Right lobe of liver (tissue), 6 donors: ENCODE measurements at places on chromosomes 16 and 17.

- DNase-seq, result peak; percentile 27
Measured at GRCh38 chr16:24309258-24310142, 53.4 kb downstream of the CACNG3 start.

GRCh38 chr16:53297477-53297876, 136.8 kb upstream of the RBL2 start:
- no peak for DNase-seq

- no peak for DNase-seq
Measured at GRCh38 chr17:46951706-46952105, 27.3 kb downstream of the RPRML start.

DNA sequence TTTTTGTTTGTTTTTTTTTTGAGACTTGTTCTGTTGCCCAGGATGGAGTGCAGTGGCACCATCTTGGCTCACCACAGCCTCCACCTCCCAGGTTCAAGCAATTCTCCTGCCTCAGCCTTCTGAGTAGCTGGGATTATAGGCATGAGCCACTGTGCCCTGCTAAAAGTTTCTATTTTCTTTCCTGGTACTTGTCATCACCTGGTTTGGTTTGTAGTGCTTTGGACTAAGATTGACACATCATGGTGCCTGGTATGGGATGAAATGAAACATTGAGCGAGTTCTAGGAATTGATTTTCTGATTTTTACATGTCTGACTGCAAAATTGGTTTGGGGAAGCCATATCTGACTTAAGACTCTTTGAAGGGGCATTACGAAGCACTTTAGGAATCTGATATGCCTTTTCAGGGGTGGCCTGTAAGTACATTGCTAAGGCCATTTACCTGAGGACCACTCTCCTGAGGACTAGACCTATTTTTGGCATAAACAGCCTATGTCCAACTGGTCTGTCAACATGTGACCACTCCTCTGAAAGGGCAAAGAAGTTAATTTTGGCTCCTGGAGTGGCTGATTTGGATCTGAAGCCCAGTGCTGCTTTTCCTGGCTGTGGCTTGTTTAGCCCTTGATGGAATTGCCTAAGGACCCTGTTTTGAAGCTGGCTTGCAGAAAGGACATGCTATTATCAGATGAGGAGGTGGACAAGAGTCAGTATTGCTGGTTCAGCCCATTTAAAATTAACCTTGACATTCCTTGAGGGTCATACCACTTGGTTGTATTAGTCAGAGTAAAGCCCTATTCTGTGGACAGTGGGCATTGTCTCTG, 18.4 kb upstream of the TBKBP1 start:
- no peak for DNase-seq

GRCh38 chr17:72308744-72309385, 188.0 kb downstream of the SOX9 start:
- DNase-seq, result no peak

- DNase-seq, result no peak
Measured at GRCh38 chr16:61421111-61421510, 615.1 kb downstream of the CDH8 start.

GRCh38 chr16:9681508-9681907, 500.7 kb downstream of the GRIN2A start:
- no peak for DNase-seq

DNA sequence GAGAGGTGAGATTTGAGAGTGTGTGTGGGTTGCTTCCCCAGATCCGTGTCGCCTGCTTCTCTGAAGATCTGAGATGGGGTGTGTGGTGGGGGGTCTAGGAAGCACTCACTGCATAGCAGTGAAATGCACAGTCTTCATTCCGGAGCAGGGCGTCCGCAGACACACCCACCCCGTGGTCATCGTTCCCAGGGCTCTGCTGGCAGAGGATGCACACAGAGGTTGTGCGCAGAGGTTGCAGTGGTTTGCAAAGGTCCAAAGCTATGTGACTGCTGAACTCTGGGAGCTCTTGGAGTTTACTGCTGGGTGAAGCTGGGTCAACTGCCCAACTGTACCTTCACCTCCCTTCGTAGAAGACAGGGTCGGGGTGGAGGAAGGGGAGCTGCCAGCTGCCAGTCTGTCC, 135.3 kb downstream of the SNX29 start:
- no peak for DNase-seq

GRCh38 chr17:45405250-45406086, 27.2 kb downstream of the ARHGAP27 start:
- DNase-seq, result peak; percentile 19

DNA sequence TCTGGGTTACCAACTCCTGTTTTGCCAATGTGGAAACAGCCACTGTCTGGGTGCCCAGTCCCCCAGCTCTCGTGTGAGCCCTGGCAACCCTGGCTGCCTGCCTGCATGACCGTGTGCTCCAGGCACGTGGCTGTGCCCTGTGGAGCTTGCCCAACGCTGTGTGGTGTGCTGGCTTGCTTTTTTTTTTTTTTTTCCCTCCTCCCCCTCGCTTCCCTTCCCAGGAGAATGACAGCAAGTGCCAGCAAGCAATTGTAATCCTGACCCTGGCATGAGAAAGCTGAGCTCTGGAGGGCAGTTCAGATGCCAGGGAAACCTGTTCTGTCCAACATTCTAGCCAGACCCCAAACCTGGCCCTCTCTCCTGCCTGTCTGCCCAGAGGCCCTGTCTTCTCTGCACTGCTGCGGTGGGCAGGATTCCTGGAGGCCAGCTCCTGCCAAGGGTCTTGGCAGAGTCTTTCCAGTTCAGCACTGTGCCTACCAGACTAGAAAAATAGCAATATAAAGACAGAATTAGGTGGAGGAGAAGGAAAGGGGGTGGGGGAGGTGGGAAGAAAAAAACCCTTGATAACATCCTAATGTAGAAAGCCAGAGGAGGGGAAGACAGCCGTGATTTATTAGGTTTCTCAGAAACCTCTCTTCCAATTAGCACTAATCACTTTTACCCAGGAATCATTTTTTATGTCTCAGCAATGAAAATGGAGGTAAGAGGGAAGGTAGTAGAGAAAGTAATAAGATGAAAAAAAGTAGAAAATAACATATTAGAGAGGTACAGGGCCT, 9.0 kb downstream of the HLF start:
- DNase-seq, result peak; percentile 94

GRCh38 chr17:48021934-48022333, 15.7 kb downstream of the COPZ2 start:
- DNase-seq, result peak; percentile 19

GRCh38 chr17:43371227-43371821, 27.5 kb upstream of the ARL4D start:
- DNase-seq, result no peak

GRCh38 chr16:24054741-24055491, 201.2 kb upstream of the CACNG3 start:
- no peak for DNase-seq

GRCh38 chr16:69568676-69569075, 2.9 kb downstream of the NFAT5 start:
- DNase-seq, result no peak

DNA sequence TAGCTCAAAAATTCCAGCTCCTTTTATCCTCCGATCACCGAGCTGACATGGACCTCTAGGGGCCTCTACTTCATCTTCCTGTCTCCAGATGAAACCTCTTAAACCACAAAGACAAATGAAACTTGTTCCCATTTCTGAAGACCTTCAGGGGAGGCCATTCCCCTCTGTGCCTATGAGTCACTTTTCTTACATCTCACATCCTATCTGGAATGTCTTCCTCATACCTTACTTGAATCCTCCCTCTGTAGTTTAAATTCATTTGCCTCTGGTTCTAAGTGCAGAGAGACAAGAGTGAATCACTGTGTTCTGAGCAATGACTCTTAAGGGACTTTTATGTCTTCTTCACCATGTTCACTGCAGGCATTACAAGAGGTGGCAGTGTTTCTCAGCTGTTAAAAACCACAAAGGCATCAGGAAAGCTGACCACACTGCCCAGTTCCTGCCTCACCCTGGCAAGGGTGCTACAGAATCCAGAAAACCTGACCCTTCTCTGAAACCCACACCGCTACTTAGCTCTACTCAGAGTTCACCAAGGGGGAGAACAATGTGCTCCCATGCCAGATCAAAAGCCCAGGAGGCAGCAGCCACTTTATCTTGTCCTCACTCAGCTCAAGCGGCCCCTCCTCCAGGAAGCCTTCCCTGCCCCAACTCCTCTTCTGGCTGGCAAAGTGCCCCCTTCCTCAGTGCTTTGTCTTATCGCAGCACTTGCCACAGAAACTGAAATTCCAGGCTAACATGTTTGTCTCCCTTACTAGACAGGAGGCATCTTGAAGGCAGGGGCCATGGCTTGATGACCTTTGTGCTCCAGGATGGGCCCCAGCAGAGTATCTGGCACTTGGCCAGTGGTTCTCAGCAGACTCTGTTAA, 6.4 kb downstream of the CUEDC1 start:
- no peak for DNase-seq

DNA sequence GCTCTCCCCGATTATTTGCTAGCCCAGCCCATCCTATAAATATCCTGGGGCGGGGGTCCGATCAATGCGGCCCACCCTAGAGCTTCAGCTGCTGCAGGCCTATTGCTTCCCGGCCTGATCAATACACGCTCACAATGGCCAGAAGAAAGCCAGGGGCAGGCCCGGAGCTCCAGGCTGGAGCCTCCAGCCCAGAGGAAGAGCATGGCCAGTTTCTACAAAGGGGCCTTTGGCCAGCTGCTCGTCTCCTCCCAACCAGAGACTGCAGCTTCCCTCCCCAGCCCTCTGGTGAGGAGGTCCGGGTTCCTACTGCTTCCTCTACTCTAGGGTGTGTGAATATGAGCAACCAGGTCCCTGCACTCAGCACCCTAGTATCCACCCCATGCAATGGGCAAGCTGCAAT, 36.7 kb downstream of the SALL1 start:
- no peak for DNase-seq

DNA sequence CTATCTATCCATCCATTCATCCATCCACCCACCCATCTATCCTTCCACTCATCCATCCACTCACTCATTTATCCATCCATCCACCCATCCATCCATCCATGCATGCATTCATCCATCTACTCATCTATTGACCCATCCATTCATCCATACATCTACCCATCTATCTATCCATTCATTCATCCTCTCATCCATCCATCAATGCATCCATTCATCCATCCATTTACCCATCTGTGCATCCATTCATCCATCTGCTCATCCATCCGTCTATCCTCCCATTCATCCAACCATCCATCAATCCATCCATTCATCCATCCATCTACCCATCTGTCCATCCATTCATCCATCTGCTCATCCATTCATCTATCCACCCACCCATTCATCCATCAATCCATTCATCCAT, 224.5 kb upstream of the MAF start:
- DNase-seq, result no peak

DNA sequence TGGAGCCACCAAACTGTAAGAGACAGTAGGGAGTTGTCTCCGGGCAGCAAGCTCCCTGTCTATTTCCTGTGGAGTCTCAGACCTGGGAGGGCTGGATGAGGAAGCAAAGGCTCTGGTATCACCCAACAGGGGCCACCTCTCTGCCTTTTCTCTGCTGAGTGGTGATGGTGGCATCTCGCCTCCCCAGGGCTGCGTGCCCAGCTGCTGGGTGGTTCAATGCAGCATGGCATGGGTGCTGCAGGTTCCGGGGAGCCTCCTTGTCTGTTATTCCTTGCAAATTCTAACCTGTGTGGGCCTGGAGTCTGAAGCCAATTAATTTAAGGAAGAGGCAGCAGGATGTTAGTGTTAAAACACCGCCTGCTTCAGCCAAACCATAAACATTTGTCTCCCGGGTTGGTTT, 78.2 kb downstream of the CCDC182 start:
- peak; percentile 22 for DNase-seq

DNA sequence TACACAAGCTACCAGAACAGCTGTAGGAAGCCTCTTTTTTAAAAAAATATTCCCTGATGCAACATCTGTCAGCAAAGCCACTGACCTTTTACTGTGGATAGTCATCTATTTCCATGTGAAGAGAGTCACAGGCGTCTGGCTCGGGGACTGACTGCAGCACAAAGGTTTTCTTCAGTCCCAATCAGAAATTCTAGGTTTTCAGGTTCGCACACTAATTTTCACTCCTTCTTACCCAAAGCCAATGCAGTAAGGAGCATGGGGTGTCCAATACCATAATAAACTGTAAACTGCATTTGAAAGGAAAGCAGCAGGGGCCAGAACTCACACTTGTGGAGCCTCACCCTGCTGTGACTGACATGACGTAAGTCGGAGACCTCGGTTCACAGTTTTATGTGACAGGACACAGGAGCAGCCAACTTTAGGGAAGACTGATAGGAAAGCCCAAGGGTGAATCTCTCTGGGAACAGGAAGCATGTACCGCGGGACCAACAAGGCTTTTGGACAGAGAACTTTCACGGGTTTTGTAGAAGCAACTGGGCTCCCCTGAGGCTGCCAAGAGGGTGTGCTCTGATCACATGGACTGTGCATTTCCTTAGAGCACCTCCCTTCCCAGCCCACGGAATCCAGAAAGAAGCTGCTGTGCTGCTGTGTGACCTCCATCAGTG, 9.1 kb upstream of the TMEM100 start:
- DNase-seq, result peak; percentile 62

GRCh38 chr16:14628806-14629611, 1.1 kb downstream of the PARN start:
- no peak for DNase-seq

- no peak for DNase-seq
Measured at GRCh38 chr17:76146053-76146851, 5.2 kb upstream of the FOXJ1 start.

DNA sequence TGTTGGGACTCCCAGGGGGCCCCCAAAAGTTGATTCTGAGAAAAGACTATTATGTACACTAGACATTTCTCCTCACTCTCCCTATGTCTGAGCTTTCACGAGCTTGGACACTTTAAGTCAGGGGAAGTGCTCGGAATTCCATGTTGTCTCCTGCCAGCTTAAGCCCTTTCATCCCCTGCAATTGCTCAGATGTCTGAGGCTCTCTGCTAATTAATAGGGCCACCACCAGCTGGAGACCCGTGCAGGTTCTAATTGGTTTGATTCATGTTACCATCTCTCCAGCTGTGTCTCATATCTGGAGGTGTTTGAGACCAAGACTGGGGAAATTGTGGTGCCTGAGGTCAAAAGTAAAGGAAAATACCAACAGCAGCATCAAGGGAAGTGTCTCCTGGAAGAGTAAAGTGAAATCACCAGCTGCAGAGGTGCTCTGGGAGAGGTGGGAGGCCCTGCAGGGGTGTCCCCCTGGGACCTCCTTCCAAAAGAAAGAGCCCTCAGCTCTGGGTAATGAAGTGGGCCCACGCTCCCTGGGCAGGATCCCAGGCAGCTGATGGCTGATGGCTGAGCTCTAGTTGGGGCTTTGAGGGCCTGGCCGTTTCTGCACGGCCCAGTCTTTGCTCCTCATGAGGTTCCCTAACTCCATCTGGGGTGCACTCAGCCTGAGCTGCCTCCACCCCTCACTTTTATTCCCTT, 5.8 kb upstream of the UTS2R start:
- no peak for DNase-seq

DNA sequence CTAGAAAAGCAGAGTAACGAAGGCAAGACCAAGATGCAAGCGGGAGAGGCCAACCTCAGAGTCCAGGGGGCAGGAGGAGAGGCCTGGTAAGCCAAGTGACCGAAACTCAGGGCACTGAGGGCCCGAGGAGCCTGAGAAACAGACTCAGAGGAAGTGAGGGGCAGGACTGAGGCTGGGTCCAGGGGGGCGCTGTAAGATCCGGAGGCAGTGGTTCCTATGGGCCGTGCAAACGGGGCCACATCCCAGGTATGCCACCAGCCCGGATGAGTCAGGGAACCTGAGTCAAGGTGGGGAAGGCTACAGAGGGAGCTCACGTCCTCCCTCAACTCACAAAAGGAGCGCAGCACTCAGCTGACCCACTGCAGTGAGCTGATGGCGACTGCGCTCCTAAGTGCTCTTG, 8.3 kb downstream of the ZDHHC7 start:
- no peak for DNase-seq
